Activated naive CD4-positive, alpha-beta T cell treated with Interleukin-2 at 50 U/mL for 16 hours (primary cell): ENCODE measurements at places on chromosomes 4 and X.

DNA sequence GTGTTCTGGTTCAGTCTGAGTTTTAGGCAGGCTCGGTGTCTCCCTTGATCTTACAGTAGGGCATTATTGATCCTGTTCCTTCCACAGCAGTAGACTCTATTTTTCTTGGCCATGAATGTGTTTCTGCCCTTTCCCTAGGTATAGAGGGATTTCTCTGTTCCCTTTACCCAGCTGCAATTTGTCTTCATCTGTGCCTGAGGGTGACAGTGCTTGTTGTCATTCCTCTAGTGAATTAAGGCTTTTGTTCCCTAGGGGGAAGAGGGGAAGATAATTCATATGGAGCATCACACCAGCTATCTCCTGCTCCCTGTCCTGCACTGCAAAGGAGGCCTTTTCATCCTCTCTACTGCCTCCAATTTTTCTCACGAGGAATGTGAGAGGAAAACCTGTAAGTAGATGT is 39.7 kb upstream of the CXorf51A start:
- DNase-seq, result no peak

- no peak for DNase-seq
Observed at GRCh38 chrX:45697591-45697990, 496.9 kb upstream of the DIPK2B start.

- DNase-seq, result no peak
Observed at GRCh38 chr4:114284629-114285028, 305.2 kb upstream of the ARSJ start.

DNA sequence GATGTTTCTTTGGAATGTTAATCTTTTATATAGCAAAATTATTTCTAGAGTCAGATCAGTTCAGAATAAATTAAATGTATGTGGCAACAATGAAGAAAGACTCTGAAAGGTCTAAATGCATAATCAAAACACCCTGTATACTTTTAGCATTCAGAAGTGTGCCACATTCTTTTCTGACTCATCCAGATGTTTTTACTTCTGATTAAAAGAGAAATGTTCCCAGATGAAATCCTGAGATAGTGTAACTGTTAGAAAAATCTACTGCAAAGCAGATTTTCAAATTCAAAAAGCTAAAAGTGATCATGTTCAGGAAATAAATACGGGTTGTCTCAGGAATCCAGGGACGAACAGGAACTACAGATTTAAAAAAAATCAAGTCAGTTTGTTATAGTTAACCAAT is 241.4 kb downstream of the GRIA3 start:
- DNase-seq, result no peak

DNA sequence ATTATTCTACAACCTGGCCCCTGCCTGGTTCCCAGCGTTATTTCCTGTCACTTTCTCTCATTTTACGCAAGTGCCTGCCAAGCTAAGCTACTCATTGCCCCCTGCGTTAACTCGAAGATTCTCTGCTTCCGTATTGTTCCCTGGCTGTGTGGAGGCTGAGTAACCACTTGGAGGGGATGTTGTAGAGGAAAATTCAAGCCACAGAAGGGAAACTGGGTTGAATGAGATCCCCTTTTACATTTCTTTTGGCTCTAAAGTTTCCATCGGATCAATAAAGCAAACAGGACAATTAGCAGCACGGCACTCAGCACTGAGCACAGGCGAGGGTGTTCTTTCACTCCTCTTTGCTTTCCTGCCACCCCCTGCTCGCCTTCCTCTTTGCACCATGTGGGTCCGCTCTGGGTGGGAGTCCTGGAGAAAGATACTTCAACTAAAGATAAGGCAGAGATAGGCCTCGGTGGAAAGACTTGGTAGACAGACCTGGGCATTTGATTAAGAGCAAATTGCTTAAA is 4.2 kb upstream of the TMSB4X start:
- peak; percentile 46 for DNase-seq

- no peak for DNase-seq
Observed at GRCh38 chr4:89419111-89419695, 111.6 kb upstream of the GPRIN3 start.

DNA sequence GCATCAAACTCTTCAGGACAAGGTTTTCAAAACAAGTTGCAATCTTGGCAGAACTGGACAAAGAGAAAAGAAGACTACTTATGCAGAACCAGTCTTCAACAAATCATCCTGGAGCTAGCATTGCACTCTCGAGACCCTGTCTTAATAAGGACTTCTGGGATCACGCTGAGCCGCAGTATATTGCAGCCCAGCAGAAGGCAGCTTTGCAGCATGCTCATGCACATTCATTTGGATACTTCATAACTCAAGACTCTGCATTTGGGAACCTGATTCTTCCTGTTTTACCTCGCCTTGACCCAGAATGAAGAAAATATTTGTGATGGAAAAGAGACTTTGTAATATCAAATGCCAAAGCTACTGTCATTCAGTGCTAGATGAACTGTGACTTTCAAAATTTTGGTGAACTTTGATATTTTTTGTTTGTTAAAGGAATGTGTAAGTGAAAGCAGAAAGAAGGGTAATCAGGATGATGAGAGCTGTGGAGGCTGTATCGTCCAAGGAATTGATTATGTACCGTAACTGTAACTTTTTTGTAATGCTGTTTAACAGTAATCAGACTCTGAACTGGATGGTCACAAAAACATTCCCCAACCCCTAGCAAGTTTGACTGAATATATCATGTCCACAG is 27.2 kb downstream of the HSPA4L start:
- DNase-seq, result no peak

- DNase-seq, result no peak
Observed at GRCh38 chrX:110159235-110159634, 156.3 kb downstream of the TMEM164 start.

GRCh38 chrX:129762448-129762847 is 17.3 kb upstream of the SASH3 start:
- no peak for DNase-seq

DNA sequence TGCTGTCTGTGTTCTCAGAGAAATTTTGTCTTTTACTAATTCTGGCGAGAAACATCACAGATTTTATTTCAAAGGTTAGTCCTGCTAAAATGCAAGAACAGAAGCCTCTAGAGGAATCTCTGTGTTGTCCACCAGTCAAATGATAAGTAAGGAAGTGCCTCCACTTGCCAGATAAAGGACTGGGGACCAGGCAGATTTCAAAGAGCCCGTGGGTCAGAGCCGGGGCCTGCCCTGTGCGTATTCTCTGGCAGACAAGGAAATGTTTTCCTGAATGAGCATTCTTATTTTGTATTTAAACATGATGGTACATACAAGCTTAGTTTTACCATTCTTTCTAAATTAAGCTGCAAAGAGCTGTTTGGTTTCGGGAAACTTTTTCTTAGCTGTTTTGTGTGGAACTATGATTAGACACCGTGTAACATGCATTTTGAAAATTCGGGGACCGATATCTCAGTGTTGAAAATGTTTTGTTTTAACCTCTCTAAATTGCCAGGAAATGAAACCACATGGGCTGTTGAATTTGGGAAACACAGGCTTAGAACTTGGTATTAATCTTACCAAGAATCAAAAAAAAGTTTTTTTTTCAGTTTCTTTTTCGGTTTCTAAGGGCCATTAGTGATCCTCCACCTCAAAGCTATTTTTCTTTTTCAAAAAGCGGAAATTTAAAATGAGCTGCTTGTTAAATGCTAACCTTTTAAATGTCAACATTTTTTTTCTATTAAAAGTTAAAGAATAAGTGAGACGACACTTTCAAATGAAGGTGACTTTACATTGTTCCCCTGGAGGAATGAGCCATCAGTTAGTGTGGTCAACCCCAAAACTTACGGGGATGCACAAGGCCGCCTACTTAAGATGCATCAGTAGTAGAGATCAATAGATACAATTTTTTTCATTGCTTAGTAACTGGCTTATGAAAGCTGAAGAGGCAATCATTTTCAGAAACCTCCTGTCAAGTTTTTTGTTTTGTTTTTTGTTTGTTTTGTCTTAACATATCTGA is 89.6 kb upstream of the MTM1 start:
- DNase-seq, result peak; percentile 48

GRCh38 chr4:37760840-37761239 is 65.6 kb upstream of the PGM2 start:
- DNase-seq, result no peak

- DNase-seq, result no peak
Observed at GRCh38 chr4:169618286-169618685, 2.1 kb upstream of the CLCN3 start.

- no peak for DNase-seq
Observed at GRCh38 chr4:73721909-73722308, 18.5 kb upstream of the CXCL8 start.

GRCh38 chrX:70336767-70337166 is 46.9 kb downstream of the KIF4A start:
- no peak for DNase-seq

DNA sequence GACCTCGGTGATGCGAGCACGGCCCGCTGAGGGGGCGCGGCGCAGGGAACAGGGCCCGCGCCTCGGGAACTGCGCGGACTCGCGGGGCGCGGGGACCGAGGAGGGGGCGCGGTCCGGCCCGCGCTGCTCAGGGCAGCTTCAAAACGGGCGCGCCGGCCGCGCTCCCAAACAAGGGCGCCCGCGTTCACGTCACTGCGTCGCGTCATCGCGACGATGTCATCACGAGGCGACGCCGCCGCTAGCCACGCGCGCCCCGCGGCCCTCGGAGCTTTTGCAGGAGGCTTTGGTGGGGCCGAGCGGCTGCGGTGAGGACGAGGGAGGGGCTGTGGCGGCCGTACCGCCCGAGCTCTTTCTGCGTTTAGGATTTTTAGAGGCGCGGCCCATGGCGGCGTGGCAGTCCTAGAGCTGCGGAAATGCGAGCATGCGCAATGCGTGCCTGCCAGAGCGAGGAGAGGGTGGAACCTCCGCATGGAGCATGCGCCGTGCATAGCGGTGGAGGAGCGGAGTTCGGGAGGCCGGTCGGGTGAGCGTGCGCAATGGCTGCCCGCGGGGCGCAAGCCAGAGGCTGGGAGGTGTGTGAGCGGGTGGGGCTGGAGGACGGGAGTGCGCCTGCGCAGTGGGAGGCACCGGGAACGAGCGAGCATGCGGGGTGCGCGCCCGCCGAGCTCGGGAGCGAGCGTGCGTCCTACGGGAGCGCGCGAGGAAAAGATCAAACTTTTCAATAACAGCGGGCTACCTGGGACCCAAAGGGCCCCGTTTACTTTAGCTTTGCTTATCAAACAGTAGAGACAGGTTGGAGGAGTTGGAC is at the start of gene PPP2R3B:
Gene PPP2R3B, minus strand, starts transcription at position 140 of the 808 bp plus-strand sequence. CDS start 216 bp downstream, outside the sequence.
- peak; percentile 98 for DNase-seq

- no peak for DNase-seq
Observed at GRCh38 chr4:152156442-152156841, 379.4 kb downstream of the FBXW7 start.

GRCh38 chr4:112113864-112114263 is 31.4 kb upstream of the FAM241A start:
- DNase-seq, result no peak

- no peak for DNase-seq
Observed at GRCh38 chr4:72489267-72489666, 79.8 kb downstream of the ADAMTS3 start.

GRCh38 chr4:112819729-112820128 is 182.8 kb downstream of the LARP7 start:
- no peak for DNase-seq

- DNase-seq, result no peak
Observed at GRCh38 chr4:91325495-91325894, 978.3 kb upstream of the GRID2 start.

DNA sequence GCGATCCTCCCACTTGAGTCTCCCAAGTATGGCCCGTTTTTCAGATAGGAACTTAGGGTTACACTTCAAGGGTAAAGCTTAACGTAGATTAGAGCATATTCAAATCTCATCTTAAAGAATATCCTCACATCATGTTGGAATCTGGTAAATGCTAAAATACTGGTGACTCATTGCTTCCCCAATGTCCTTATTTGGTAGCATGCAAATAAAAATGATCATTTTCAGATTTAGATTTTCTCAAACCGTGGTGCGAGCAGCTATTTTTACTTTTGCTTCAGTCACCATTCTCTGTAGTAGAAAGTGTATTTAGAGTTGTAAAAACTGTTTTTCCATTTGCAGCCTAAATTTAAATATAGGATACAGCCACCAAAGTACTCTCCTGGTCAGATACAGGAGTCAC is 101.5 kb upstream of the MAML3 start:
- DNase-seq, result no peak

DNA sequence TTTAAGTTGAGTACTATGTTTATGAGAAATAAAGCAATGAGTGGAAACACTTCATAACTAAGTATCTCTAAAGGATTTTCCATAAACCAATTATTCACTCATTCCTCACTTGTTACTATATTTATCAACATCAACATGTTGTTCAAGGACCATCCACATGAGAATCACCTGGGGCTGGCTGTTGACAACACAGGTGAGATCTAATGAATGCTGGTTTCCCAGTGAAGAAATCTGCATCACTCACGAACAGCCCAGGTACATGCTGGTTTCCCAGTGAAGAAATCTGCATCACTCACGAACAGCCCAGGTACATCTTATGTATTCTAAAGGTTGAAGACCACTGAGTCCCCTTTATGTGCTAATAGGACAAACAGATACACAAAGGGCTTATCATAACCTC is 32.5 kb downstream of the TSPAN5 start:
- no peak for DNase-seq

- DNase-seq, result no peak
Observed at GRCh38 chr4:147753047-147753446, 21.2 kb downstream of the ARHGAP10 start.

DNA sequence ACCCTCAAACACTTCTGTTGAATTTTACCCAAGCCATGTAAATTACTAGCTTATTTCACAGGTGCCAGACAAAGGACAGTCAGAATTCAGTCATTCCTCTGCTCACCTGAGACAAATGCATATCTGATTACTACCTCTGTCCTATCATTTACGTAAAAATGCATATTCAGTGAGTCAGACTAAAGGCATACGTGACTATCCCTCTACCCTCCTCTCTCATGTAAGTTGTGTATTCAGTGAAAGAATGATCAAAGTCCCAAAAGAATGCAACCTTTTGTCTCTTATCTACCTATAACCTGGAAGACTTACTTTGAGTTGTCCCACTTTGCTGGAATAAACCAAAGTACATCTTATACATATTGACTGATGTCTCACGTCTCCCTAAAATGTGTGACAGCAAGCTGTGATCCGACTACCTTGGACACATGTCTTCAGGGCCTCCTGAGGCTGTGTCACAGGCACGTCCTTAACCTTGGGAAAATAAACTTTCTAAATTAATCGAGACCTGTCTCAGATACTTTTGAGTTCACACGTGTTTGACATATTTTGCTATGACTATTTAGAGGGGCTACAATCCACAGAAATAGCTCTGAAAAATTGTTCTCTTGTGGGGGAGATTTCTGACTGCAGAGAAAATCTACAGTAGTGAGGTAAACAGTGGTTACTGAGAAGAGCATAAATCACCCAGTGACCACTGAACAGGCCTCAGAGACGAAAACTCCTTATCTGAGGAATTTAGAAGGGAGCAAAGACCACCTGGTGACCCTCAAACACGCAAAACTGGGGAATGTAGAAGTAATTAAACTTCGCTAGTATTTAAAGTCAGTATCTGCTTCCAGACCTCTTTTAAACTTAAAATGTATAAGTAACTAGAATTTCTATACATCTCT is 1575.8 kb downstream of the STIM2 start:
- no peak for DNase-seq

DNA sequence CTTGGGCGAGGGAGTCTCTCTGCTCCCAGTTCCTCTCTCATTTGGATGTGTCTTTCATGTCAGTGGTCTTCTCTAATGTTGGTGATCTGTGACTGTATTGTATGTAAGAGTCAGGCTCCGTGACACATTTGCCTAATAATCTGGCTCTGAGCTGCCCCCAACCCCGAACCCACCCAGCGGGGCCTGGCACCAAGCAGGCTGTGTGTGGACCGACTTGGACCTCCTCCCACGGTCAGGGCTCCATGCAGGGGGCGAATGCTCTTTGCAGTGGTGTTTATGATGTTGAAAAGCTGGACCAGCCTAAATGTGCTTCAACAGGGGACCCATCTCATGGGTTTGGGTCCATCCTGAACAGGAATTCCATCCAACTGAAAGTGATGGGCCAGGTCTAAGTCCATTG is 47.0 kb upstream of the ADRA2C start:
- no peak for DNase-seq
